ENCODE measurements at places on chromosomes 7 and 10. TPM values are rescaled to one million over a fixed set of nuclear protein-coding genes. Genes with fewer than 3 reads are reported as not detected.

CALCR gene
- 2.4 TPM for total RNA-seq

SRPK2 gene
- total RNA-seq: 79.8 TPM

CNTNAP2 gene
- 41.3 TPM for total RNA-seq

GALNT17 gene
- total RNA-seq: 50.9 TPM

PTCD1 gene
- total RNA-seq: 6.8 TPM

FIGNL1 gene
- total RNA-seq: 20.3 TPM

SPDYE8 gene
- total RNA-seq: 0.06 TPM

CLDN4 gene
- 0.20 TPM for total RNA-seq

SYT15 gene
- 4.5 TPM for total RNA-seq

CRTAC1 gene
- total RNA-seq: 12.1 TPM

CTAGE4 gene
- total RNA-seq: 1.6 TPM

PAPOLB gene
- total RNA-seq: 1.5 TPM

MACROH2A2 gene
- total RNA-seq: 52.3 TPM

SNCG gene
- 94.8 TPM for total RNA-seq

KCND2 gene
- 74.5 TPM for total RNA-seq

TCAF2 gene
- 2.3 TPM for total RNA-seq

GIMAP2 gene
- total RNA-seq: 14.3 TPM

CARD11 gene
- total RNA-seq: 0.99 TPM

OR9A2 gene
- total RNA-seq: 0.28 TPM

CYP2C19 gene
- not detected for total RNA-seq

PHKG1 gene
- total RNA-seq: 7.9 TPM

FGFBP3 gene
- total RNA-seq: 9.5 TPM

LAMB1 gene
- 158 TPM for total RNA-seq

Data from spinal cord (tissue), 10 donors.